ENCODE measurements at places on chromosomes 12 and 14.
A peak's percentile ranks its signal among the peaks of the same experiment; 100 is the strongest.

- no peak for DNase-seq
Observed at GRCh38 chr12:65334521-65334920, 56.0 kb downstream of the MSRB3 start.

DNA sequence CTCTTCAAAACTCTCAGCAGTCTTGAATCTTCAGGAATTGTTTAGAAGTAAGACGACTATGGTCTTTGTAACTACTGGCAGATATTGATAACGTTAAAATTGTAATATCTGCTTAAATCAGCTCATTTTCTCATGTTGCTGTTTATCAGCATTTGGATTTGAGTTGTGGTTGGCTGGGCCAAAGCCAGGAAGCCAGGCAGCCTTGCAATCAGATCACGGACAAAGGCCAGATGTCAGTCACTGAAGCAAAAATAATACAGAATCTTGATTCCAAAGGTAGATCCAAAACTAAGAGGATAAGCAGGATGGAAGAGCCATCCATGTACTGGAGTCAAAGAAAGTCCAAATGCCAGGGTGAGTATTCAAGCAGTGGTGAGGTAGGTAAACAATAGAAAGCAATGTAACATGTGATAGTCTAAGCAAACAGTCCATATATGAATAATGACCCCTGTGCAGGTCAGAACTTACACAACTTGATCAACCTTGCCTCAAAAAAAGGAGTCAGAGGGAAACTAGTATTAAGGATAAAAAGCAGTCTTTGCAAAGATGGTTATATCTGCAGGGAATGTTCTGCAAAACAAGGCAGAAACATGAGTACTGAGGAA, 95.8 kb upstream of the RAP1B start:
- DNase-seq = no peak

DNA sequence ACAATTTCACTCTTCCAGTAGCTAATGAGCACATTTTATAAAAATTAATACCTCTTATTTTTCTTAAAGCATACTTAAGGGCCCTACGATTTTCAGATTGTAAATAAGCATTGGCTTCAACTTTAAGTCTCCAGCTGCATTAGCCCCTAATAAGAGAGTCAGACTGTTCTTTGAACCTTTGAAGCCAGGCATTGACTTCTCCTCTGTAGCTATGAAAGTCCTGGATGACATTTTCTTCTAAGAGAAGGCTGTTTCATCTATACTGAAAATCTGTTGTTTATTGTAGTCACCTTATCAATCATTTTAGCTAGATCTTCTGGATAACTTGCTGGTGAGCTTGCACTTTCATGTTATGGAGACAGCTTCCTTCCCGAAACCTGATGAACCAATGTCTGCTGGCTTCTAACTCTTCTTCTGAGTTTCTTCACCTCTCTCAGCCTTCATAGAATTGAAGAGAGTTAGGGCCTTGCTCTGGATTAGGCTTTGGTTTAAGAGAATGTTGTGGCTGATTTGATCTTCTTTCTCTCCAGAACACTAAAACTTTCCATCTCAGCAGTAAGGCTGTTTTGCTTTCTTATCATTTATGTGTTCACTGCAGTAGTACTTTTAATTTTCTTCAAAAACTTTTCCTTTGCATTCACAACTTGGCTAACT, 377.1 kb upstream of the RGS6 start:
- DNase-seq = no peak

DNA sequence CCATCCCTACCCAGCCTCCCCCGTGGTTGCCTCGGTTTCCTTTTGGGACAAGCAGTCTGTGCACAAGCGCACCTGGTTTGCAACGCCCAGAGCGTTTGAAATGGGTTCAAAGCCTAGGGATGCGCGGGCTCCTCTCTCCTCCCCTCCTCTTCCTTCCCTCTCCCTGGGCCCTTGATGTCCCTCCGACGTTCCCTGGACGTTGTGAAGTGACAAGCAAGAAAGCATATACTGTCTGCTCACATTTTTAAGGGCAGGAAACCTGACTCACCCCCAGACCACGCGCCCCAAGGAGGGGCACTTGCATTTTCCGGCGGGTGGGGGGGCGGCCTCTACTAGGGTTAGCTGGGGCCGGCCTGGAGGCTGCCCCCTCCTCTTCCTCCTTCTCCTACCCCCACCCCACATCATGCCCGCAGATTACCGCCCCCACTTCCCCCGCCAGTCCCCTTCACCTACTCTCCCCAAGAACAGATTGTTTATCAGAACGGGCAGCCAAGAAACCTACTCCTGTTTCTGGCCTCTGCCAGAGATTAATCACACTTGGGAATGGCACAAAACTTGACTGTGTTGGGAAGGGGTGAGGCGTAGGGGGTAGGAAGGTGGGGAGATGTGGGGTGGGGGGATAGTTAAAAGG, 9.5 kb upstream of the IRF2BPL start:
- DNase-seq = no peak

- peak; percentile 68 for DNase-seq
Observed at GRCh38 chr14:71647086-71647784, 285.0 kb upstream of the RGS6 start.
